Ovary (tissue), 10 donors: ENCODE measurements at places on chromosomes 1 and 21. TPM values are rescaled to one million over a fixed set of nuclear protein-coding genes. Genes with fewer than 3 reads are reported as not detected.
A peak's percentile ranks its signal among the peaks of the same experiment; 100 is the strongest.

The CC2D1B gene
- 21.1 TPM for polyA plus RNA-seq

The IPO9 gene
- polyA plus RNA-seq: 34.3 TPM

The TENT5C gene
- polyA plus RNA-seq: 2.6 TPM

GRCh38 chr1:26122988-26123973 lies 11.7 kb downstream of the PDIK1L start:
- DNase-seq: no peak
- no peaks in the 10 kb centered on the region for H3K36me3 ChIP-seq
- no peaks in the 10 kb centered on the region for H3K4me1 ChIP-seq
- no peak overlapping the region for H3K4me3 ChIP-seq

The ENSA gene
- polyA plus RNA-seq: 111 TPM

GRCh38 chr1:47385020-47385419 lies 31.1 kb upstream of the FOXE3 start:
- H3K27me3 ChIP-seq: no peaks in the 10 kb centered on the region
- H3K36me3 ChIP-seq: no peaks in the 10 kb centered on the region
- H3K27ac ChIP-seq: no peak overlapping the region
- DNase-seq: no peak

- H3K27me3 ChIP-seq: no peaks in the 10 kb centered on the region
- no peaks in the 10 kb centered on the region for H3K4me1 ChIP-seq
- H3K36me3 ChIP-seq: no peaks in the 10 kb centered on the region
- DNase-seq: no peak
Measured at GRCh38 chr21:33078907-33079582, 9.1 kb downstream of the OLIG1 start.

DNA sequence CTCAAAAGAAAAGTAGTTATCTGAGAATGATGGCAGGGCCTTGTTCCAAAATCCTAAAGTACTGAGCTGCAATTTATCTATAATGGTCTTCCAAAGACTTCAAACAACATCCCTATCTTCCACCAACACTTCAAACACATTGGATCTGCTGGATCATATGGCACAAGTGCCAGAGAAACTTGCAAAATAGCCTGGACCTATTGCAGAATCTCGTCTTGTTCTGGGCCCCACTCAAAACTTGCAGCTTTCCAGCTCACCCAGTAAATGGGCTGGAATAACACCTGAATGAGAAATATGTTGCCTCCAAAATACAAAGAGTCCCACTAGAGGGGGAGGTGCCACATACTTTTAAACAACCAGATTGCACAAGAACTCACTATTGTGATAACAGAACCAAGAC lies 44.0 kb upstream of the PKN2 start:
- no peaks in the 10 kb centered on the region for H3K4me1 ChIP-seq
- no peak for DNase-seq
- no peaks in the 10 kb centered on the region for H3K36me3 ChIP-seq
- H3K27ac ChIP-seq: no peak overlapping the region

- H3K4me3 ChIP-seq: no peak overlapping the region
- no peak for DNase-seq
- H3K4me1 ChIP-seq: no peaks in the 10 kb centered on the region
- no peaks in the 10 kb centered on the region for H3K27me3 ChIP-seq
- no peak overlapping the region for H3K27ac ChIP-seq
- H3K36me3 ChIP-seq: no peaks in the 10 kb centered on the region
Measured at GRCh38 chr21:15098908-15099307, 34.1 kb upstream of the NRIP1 start.

DNA sequence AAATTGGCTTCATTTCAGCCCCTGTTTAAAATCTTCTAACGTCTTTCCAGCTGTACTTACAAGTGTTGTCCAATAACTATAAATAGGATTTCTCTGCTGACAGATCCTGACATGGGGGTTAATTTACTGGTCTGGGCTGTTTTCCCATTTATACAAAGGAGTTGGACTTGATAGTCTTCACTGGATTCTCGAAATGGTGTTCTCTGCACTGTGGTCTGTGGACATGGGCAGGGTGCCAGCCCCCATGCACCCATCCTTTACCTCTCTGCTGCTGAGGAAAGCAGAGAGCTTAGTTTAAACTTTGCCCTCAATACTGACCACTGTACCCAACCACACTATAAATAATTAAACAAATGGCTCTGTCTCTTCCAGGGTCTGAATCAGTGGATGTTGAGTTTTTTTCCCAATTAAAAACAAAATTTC lies 5.2 kb downstream of the DIO1 start:
- H3K27me3 ChIP-seq: no peaks in the 10 kb centered on the region
- DNase-seq: peak; percentile 47
- no peak overlapping the region for H3K27ac ChIP-seq
- no peaks in the 10 kb centered on the region for H3K36me3 ChIP-seq

The SYTL1 gene
- 1.4 TPM for polyA plus RNA-seq

The PUSL1 gene
- polyA plus RNA-seq: 14.7 TPM

- no peaks in the 10 kb centered on the region for H3K27me3 ChIP-seq
- DNase-seq: no peak
- H3K27ac ChIP-seq: no peak overlapping the region
- peaks cover 3% of the 10 kb centered on the region for H3K4me1 ChIP-seq
- H3K36me3 ChIP-seq: no peaks in the 10 kb centered on the region
- H3K4me3 ChIP-seq: no peak overlapping the region
Measured at GRCh38 chr1:15428815-15429435, 9.3 kb upstream of the CTRC start.

The AADACL4 gene
- 0.38 TPM for polyA plus RNA-seq

DNA sequence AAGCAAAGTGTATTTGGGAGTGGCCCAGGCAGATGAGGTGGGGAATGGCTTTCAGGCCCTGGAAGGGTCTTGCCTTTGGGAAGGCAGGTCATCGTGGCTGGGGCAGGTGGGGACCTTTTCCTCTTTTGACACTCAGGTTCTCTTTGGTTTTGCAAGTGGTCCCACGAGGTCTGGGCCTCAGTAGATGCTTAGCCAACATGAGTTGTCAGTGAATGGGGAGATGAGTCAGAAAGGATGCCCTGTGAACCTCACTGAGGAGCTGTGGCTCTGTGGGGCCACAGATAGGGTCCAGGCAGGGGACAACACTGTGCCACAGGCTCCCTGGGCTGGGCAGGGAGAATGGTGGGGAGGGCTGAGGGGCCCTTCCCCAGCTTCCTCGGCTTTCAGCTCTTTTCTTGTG lies 19.0 kb downstream of the ARHGEF10L start:
- no peak overlapping the region for H3K27ac ChIP-seq
- no peaks in the 10 kb centered on the region for H3K27me3 ChIP-seq
- peaks cover 12% of the 10 kb centered on the region for H3K4me1 ChIP-seq

DNA sequence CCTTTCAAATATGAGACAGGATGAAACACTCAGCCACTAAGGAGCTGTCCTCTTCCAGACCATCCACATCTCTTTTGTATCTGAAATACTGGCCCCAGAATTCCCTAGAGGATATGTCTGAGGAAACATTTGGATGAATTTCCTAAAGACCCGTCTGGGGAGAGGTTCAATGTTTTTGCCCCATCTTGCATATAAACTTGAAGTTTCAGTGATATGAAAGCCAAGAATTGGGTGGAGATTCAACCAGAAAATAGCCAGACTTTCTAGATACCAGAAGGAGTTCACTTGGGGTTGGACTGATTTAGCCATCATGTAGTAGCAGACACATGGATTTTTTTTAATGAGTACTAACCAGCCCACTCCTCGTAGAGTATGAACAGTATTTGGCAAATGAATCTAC lies 182.0 kb downstream of the PLPP3 start:
- no peak for DNase-seq
- no peak overlapping the region for H3K4me3 ChIP-seq
- no peaks in the 10 kb centered on the region for H3K27me3 ChIP-seq
- H3K36me3 ChIP-seq: no peaks in the 10 kb centered on the region
- no peak overlapping the region for H3K27ac ChIP-seq
- no peaks in the 10 kb centered on the region for H3K4me1 ChIP-seq

- H3K36me3 ChIP-seq: no peaks in the 10 kb centered on the region
- no peak overlapping the region for H3K27ac ChIP-seq
- no peak for DNase-seq
- H3K4me3 ChIP-seq: no peak overlapping the region
- H3K4me1 ChIP-seq: no peaks in the 10 kb centered on the region
Measured at GRCh38 chr1:3657096-3657475, 4.8 kb downstream of the TP73 start.

- no peaks in the 10 kb centered on the region for H3K36me3 ChIP-seq
- H3K27me3 ChIP-seq: no peaks in the 10 kb centered on the region
- no peak for DNase-seq
Measured at GRCh38 chr1:47449822-47450552, 12.1 kb downstream of the FOXD2 start.
